Breast epithelium (tissue), 4 donors: ENCODE measurements at places on chromosomes 13 and 19. TPM values are rescaled to one million over a fixed set of nuclear protein-coding genes. Genes with fewer than 3 reads are reported as not detected.

SNRPD2 gene
- total RNA-seq: 238 TPM

DNA sequence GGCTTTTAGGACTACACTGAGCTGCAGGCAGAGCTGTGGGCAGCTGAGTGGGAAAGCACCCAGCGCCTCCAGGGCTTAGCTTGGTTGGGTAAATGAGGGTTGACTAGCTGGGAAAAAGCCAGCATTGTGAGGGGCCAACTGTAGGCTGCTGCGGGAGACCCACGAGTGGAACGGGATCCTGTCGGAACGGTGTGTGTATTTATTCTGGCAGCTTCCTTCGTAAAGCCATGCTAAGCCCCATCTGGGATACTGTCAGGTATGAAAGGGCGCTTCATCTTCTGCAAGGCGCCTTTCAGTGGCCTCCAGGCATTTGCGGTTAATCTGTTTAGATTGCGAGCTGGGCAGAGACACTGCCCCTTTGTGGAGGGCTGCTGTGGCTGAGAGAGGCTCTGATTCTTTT, 39.5 kb upstream of the CNMD start:
- DNase-seq: no peak

DNA sequence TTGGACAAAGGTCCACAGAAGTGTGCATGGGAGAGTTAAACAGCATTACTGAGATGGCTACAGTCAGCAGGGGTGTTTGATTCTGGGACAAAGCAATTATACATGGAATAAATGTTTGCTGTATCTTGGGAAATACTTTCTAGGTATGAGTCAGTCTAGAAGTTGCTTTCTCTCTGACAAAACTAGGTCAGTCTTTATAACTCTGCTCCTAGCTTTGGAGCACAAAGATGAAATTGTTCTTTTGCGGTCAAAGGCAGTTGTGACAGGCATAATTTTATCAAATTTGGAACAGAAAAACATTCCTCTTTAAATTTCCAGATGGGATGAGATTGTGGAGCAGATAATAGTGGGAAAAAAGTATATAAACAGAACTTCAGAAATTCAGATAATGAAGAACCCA, 1045.4 kb upstream of the MIR17HG start:
- no peak for DNase-seq

FUT1 gene
- 0.48 TPM for total RNA-seq

GRCh38 chr19:6424195-6424938, at the start of gene KHSRP:
Gene KHSRP (minus strand): TSS chr19:6424811. CDS start chr19:6424701, 110 bp downstream.
- no peak for DNase-seq

- DNase-seq: no peak
Observed at GRCh38 chr13:106916329-106916976, 348.5 kb upstream of the ARGLU1 start.

DNA sequence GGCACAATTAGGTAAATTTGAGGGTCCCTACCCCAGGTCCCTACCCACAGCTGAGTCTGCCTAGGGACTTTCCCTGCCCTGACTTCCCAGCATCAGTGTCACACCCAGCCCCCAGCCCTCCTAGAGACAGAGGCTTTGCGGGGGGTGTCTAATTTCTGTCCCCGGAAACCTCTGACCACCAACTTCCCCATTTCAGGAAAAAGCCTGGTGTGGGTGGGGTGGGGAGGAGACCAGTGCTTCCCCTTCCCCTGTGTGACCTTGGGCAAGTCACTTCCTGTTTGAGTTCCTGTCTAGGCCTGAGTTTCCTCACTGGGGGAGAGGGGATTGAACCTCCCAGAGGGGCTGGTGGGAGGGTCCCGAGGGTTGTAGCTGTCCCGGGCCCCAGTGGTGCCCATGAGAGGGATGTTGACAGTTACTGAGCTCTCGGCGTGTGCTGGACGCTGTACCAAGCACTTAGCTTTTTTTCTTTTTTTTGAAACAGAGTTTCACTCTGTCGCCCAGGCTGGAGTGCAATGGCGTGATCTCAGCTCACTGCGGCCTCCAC, 7.9 kb downstream of the VASP start:
- DNase-seq: no peak

- no peak for DNase-seq
Observed at GRCh38 chr19:43563816-43564457, 11.4 kb downstream of the XRCC1 start.

ZNF573 gene
- 11.6 TPM for total RNA-seq

GRCh38 chr13:75769141-75769905, 133.2 kb downstream of the LMO7 start:
- DNase-seq: no peak

GRCh38 chr13:30142486-30143211, 164.7 kb downstream of the KATNAL1 start:
- peak; percentile 65 for DNase-seq

- DNase-seq: no peak
Observed at GRCh38 chr13:48162217-48162616, 67.3 kb upstream of the MED4 start.

- DNase-seq: no peak
Observed at GRCh38 chr13:74966275-74966674, 515.7 kb downstream of the TBC1D4 start.

KLK1 gene
- not detected for total RNA-seq

DNA sequence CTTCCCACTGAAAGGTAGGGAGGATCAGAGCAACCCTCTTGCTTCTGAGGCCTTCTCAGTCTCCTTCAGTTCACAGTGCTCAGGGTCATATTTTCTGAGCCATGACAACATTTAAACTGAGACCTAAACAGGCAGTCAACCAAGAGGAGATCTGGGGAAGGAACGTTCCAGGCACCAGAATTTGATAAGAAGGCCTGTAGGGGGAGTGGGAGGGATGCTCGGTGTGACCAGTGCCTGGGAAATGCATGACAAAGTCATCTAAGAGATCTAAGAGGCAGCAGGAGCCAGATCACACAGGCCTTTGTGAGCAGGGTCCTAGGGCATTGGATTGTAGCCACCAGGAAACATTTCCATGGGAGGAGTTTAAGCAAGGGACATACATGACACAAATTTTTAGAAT, 71.6 kb downstream of the SHISA2 start:
- no peak for DNase-seq

DNA sequence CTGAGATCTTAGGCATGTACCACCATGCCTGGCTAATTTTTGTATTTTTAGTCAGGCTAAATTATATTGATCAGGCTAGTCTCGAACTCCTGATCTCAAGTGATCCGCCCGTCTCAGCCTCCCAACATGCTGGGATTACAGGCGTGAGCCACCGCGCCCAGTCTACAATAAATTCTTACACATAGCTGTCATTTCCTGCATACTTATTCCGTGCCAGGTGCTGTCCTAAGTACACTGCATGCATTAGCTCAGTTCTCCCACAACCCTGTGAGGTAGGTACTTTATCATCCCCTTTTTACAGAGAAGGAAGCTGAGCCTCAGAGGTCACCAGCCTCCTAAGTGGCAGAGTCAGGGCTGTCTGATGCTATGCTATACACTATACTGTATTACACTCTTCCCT, 7.2 kb upstream of the RHPN2 start:
- DNase-seq: no peak

- DNase-seq: no peak
Observed at GRCh38 chr19:18672044-18672451, 11.4 kb upstream of the CRTC1 start.

ZNF235 gene
- 16.0 TPM for total RNA-seq

DNA sequence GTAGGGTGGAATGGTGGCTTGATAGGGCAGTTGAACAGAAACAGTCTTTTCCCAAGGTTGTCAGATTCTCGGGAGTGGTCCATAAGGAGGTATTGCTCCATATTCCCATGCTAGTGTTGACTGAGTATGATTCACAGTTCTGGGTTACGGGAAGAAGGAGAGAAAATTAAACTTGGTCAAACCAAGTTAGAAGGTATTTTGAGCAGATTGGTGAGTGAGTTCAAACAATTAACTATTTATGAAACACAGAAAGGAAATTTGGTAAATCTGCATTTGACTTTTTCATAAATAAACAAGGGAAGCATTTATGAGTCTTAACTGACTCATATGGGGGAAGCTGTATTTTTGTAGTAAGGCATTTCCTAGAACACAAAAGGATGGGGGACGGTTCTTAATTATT, 2419.4 kb downstream of the PCDH9 start:
- no peak for DNase-seq

- DNase-seq: no peak
Observed at GRCh38 chr13:71797517-71797916, 69.5 kb downstream of the DACH1 start.

ZNF586 gene
- total RNA-seq: 40.5 TPM

GRCh38 chr13:113783200-113783881, 24.3 kb downstream of the TMEM255B start:
- no peak for DNase-seq
